Activated CD4-positive, alpha-beta memory T cell treated with anti-CD3 and anti-CD28 coated beads for 36 hours (primary cell): ENCODE measurements at places on chromosomes 13 and 19. TPM values are rescaled to one million over a fixed set of nuclear protein-coding genes. Genes with fewer than 3 reads are reported as not detected.
A peak's percentile ranks its signal among the peaks of the same experiment; 100 is the strongest.

- DNase-seq = no peak
Observed at GRCh38 chr19:51277112-51277511, 26.2 kb downstream of the SIGLECL1 start.

GRCh38 chr13:49098198-49098597, 121.9 kb upstream of the MLNR start:
- no peak for DNase-seq

DNA sequence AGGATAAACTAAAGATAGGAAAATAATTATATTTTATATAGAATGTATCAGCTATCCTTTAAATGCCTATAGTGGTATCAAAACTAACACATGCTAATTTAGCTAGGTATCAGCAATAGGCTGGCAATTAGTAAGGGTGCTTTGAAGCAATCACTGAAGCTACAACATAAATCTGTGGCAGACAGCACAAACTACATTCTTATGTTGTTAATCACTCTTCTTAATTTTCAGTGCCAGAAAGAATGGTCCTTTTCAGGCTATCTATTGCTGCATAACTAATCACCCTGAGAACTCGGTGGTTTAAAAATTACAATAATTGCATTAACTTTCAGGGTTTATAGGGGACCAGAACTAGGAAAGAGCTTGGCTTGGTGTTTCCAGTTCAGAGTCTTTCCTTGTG, 963.1 kb downstream of the EFNB2 start:
- no peak for DNase-seq

DNA sequence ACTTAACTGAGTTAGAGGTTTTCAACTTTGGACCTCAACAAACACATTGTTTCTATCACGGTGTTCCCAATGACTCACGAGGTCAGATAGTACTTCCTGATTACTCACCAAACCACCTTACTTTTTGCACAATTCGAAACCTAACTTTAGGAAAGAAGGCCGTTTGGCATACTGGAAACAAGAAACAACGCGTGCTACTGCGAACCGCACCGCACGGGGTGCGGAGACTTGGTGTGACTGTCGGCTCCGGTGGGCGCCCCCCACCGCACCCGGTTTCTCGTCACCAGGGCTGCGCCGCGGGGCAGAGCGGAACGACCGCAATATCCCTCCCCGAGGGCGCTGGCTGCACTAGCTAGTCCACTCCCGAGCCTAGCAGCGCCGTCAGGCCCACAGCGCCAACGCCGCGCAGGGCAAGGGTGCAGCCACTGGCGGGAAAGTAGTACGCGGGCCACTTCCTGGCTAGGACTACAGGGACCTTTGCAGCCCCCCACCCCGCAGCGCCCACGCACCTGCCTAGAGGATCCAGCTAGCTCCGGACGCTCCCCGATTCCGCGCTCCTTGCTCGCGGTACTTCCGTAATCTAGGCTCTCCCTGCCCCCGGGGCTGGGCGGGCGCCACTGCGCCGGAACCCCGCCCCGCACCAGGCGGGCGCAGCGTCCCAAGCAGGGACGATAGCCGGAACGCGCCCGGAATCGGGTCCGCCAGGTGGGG, at the start of gene PARP4:
TSS of gene PARP4 (minus strand) at position 582 of the 711 bp plus-strand sequence. CDS start 9,002 bp downstream, outside the sequence.
- peak; percentile 80 for DNase-seq

Gene NPAS1
- not detected for total RNA-seq

Gene SHISA7
- not detected for total RNA-seq

- DNase-seq = peak; percentile 80
Observed at GRCh38 chr19:51448411-51449016, 9.7 kb downstream of the SIGLEC8 start.

GRCh38 chr13:27919934-27920676, at the start of gene PDX1:
Gene PDX1 (plus strand): TSS chr13:27920000. CDS start chr13:27920139, 139 bp downstream.
- DNase-seq = no peak

Gene SERP2
- not detected for total RNA-seq

Gene PLK5
- not detected for total RNA-seq

Gene HCST
- total RNA-seq = 52.9 TPM

Gene CPT1C
- total RNA-seq = 1.6 TPM

GRCh38 chr19:543910-544608, at the start of gene GZMM:
Gene GZMM (plus strand): TSS chr19:544053. CDS start chr19:544072, 19 bp downstream.
- DNase-seq = peak; percentile 83

Gene ZSCAN1
- not detected for total RNA-seq

DNA sequence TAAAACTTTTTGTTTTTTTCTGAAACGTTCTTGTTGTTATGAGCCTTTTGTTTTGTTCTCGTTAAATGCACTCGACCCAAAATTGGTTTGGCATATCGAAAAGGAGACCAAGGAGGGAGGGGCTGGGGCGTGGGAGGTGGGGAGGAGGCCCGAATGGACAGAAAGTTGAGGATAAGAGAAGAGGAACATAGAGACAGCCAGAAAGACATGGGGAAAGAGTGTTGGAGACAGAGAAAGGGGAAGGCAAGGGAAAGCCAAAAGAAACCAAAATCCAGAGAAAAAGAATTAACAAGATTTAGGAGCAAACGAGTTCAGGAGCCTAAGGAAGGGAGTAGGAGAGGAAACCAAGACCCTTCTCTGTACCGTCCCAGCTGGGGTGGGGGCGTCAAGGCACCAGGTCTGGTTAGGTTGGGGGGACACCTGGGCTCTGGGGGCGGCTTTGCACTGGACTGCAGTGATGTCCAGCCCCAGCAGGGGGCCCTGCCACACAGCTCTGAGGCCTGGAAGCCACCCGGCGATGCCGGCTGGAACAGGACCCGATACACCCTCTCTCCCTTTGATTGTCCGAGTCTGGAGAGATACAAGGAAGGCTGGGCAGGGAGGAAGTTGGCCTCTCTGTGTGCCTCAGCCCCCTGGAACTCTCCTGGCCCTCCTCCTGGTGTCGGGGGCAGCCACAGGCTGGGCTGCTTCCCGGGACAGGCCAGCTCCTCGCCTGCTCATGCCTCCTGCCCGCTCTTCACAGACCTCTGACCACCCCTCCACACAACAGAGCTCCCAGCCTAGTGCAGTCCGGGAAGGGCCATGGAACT, 11.6 kb upstream of the ASF1B start:
- DNase-seq = peak; percentile 73

Gene ZNF808
- 32.9 TPM for total RNA-seq

DNA sequence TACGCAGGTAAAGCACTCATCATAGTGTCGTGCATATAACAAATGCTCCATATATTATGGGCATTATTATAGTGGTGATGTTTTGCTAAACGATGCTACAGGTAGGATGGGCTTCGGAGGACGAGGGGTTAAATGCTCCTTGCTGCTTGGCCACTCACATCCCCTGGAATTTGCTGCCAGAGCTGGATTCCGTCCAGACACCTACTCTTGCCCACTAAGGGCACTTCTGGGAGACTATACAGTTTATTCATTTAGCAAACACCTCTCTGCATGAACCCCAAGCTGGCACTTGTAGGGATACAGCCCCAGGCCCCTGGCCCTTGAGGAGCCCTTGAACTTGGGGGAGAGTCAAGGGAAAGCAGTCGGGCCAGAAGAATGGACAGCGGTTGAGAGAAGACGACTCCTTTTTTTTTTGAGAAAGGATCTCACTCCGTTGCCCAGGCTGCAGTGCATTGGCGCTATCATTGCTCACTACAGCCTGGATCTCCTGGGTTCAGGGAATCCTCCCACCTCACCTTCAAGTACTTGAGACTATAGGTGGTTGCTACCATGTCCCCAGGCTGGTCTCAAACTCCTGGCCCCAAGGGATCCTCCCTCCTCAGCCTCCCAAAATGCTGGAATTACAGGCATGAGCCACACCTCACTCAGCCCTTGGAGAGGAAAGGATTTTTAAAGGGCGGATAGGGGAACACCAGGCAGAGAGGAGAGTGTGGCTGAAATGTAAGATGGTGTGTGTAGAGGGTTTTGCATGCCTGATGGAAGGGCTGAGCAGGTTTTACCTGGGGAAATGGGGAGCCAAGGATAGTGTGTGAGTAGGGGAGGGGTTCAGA, 1.1 kb upstream of the MRPL34 start:
- DNase-seq = no peak

Gene GAMT
- 21.1 TPM for total RNA-seq

DNA sequence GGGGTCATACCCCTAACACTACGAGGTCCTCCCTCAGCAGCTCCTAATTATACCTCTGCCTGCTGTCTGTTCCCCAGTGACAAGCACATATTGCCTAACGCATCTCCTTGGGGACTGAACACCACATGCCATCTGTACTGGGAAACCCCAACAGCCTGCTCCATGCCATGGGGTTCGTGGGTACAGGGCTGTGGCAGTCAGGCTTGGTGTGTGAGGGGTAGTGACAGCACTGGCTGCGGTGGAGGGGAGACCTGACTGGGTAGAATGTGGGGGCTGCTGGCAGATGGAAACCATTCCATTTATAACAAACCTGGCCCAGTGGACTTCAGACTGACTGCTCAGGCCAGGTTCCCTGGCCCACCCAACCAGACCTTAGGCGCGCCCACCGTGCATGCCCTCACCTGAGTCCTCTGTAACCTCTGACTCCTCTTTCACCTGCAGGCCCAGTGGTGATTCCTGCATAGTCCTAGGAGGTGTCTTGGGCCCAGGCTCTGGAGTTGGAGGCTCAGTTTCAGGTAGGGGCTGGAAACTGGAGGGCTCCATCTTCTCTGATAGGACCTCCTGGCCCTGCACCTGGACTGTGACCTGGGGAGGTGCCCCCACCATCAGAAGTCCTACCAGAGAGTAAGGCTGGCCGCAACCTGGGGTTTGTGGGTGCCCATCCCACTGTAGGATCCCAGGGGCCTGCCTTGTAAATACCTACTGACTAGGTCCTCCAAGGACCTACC, 3.0 kb downstream of the MZF1 start:
- no peak for DNase-seq

GRCh38 chr19:40239415-40240226, 13.1 kb upstream of the CCNP start:
- no peak for DNase-seq

- no peak for DNase-seq
Observed at GRCh38 chr13:94917824-94918223, 205.5 kb upstream of the SOX21 start.

DNA sequence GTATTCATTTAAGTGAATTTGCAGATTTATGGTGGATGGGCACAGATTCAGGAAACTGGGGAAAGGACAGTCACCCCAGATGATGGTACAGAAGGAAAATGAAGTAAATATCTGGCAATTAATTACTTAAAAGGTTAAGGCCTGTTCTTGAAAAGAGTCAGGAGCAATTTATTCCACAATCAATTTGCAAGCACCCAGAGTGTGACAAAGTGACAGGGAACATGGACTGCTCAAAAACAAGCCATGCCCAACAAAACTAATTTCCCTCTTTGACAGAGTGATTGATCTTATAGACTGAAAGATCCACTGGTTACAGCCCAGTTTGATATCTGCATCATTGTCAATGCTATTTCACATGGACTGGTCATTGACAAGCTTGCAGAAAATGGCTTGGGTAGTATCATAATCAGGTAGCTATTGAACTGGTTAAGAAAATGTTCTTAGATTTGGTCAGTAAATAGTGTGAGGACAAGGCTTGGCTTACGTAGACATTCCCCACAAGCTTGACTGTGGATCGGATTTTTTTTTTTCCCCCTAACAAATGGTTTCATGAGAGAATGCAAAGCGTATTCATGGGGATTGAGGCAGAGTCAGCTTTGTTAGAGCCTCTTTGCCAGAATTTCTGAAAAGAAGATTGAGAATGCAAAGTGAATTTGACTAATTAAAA, 584.6 kb downstream of the GPC6 start:
- no peak for DNase-seq

DNA sequence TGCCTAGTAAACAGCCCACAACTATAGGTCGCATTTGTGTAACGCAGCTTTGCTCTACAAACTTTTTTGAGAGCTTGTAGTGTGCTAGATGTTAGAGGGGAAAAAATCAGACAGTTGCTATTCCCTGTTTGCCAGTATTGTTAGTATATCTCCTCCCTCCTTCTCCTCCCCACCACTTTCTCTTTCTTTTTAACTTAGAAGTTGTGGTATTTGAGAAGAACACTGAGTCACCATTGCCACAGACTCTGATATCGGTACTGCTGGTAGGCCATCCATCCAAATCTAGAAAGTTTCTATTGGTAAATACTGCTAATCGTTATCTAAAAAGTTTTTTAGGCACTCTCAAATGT, 666 bp downstream of the POMP start:
- DNase-seq = peak; percentile 22

GRCh38 chr13:112740502-112741131, 50.8 kb downstream of the ATP11A start:
- DNase-seq = no peak

- peak; percentile 11 for DNase-seq
Observed at GRCh38 chr19:4555657-4556561, 3.6 kb downstream of the SEMA6B start.

GRCh38 chr13:31674051-31674450, 65.3 kb upstream of the RXFP2 start:
- no peak for DNase-seq

Gene KLK15
- total RNA-seq = not detected

Gene KIR3DL2
- total RNA-seq = 0.27 TPM

Gene C19orf67
- total RNA-seq = not detected

GRCh38 chr13:101417043-101417406, 717 bp upstream of the NALCN start:
- no peak for DNase-seq

- no peak for DNase-seq
Observed at GRCh38 chr13:111398196-111398595, 77.8 kb downstream of the TEX29 start.

GRCh38 chr19:608155-609003, 18.7 kb downstream of the HCN2 start:
- no peak for DNase-seq

- DNase-seq = no peak
Observed at GRCh38 chr13:75651013-75651412, 14.9 kb downstream of the LMO7 start.

Gene PLPPR3
- not detected for total RNA-seq

DNA sequence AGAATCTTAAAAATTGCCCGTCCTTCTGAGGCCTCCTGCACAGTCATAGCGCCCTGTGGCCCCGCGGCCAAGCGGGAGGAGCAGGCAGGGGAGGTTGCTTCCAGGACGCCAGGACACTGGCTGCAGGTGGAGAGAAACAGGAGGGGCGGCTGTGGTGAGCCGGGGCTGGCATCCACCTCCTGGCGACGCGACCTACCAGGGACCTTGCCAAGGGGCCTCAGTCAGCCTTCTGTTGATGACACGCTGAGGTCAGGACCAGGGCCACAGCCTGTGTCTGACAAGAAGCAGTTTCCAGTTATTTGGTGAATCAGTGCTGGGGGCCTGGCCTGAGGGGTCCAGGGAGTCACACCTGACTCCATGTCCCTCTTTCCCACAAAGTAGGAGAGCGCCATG, 13.3 kb upstream of the MKNK2 start:
- DNase-seq = no peak

Gene C19orf44
- total RNA-seq = 2.6 TPM

DNA sequence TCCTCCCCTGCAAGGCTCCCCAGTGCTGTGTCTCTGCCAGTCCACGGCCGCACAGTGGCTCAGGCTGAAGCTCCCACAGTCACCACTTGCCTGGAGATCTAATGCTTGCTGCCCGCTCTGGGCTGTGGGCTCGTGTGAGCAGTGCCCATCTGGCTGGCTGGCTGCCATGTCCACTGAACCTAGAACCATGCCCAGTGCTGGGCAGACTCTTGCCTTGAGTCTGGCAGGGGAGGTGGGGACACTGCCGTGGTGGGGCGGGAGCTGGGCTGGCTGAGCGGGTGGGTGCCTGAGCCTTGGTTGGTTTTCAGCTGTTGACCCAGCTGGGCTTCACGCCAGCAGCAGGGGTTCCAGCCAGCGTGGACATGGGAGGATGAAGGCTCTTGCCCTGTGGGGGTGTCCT, 52.3 kb downstream of the CRTC1 start:
- no peak for DNase-seq

Gene FXYD1
- total RNA-seq = 2.3 TPM

Gene PEG3
- total RNA-seq = not detected

- no peak for DNase-seq
Observed at GRCh38 chr19:5024282-5024681, 55.4 kb downstream of the KDM4B start.

Gene CD79A
- total RNA-seq = 1.6 TPM
